ENCODE measurements at places on chromosomes 5 and 9.
A peak's percentile ranks its signal among the peaks of the same experiment; 100 is the strongest.

GRCh38 chr9:2723376-2724065 is 6.2 kb downstream of the KCNV2 start:
- DNase-seq = no peak

DNA sequence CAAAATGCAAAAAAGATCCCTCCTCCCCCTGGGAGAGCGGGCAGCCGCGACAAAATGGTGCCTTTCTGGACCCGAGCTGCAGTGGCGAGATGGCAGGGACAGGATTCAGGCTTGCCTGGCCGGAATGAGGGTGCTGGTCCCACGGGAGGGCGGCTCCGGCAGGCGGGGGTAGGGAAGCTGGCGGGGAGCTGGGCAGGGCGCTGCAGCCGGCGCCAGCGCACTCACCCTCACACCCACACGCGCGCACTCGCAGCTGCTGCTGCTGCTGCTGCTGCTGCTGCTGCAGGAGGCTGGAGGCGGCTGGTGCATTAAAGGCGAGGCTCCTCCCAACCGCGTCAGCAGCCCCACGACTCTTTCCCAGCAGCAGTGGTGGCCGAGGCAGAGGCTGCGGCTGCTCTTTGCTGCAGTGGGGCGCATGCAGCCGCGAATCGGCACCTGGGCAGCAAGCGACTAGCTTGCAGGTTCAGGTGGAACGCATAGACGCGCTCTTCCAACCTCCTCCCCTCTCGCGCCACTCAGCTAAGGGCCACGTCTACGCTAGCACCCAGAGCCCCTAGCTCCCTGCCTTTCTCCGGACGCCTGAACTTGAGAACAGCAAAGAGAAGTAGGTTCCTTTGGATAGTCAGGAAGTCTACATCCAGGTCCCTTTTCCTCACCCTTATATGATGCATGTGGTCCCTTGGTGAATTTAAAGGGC is at the start of gene PPP2R2B:
TSS of gene PPP2R2B (minus strand) at position 282 of the 697 bp plus-strand sequence.
- peak; percentile 46 for DNase-seq

DNA sequence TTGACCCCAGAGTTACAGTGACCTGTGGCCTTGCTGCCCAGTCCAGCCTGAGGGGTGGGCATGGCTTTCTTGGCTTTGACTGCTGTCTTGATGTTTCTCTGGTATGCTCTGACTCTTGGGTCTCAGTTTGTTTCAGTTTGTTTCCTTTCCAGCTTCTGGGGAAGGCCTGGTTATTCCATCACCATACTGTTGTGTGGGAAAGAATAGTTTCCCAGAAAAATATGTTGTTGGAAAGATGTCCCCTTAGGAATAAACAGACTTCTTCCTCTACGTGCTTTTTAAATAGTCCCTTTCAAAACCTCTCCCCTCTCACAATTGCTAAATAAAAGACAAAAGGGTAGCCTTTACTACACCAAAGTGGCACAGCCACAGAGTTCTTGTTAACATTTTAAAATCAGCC is 49.5 kb downstream of the EGFLAM start:
- no peak for DNase-seq

DNA sequence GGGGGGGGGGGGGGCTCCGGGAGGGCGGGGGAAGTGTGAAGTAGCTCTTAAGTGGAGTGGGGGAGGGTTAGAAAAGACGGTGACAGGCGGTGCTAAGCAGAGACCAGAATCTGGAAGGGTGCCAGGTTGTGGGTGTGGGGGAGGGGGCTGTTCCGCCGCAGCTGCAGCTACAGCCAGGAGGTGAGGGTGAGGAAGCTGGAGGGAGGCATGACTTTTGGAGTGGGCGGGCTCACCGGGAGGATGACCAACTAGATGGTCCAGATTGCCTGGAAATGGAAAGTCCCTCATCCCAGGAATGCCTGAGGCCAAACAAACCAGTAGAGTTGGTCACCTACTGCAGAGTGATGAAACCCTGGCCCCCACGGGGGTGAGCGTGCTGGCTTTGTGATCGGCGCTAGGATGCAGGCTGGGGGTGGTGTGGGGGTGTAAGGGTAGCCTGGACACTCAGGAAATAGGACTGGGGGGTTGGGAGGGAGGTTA is 158.1 kb upstream of the SHB start:
- DNase-seq = peak; percentile 95

DNA sequence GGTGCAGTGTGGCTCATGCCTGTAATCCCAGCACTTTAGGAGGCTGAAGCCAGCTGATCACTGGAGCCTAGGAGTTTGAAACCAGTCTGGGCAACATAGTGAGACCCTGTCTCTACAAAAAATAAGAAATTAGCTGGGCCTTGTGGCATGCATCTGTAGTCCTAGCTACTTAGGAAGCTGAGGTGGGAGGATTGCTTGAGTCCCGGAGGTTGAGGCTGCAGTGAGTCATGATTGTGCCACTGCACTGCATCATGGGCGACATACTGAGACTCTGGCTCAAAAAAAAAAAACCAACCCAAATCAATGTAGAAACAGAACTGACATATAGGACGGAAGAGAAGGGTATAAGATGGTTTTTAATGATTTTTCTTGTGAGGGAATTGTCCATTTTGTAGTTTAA is 27.7 kb downstream of the G3BP1 start:
- DNase-seq = no peak

GRCh38 chr9:87796196-87796595 is 70.3 kb downstream of the CTSL start:
- DNase-seq = no peak

DNA sequence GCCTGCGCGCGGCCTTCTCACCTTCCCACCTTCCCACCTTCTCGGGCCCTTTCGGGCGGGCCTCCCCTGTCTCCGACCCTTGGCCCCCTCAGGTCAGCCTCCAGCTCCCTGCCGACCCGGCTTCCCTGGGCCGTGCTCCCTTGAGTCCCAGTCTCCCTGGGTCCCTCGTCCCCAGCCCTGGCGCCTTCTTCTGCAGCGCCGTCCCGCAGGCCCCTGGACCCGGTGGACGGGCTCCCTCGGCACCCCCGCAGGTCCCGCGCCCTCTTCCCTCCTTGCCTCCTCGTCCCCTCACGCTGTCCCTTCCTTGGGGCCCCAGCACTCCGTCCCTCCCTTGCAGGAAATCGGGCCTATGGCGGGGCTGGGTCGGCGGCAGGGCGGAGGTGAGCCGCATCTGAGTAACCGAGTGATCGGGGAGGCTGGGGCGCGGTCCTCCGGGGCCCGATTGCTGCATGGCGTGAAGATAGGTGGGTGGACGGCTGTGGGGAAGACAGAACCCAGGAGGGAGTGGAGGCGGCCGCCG is 7.6 kb downstream of the ARPC5L start:
- DNase-seq = peak; percentile 40

- DNase-seq = no peak
These were observed 198.1 kb downstream of the ROR2 start for GRCh38 chr9:91751922-91752321.

DNA sequence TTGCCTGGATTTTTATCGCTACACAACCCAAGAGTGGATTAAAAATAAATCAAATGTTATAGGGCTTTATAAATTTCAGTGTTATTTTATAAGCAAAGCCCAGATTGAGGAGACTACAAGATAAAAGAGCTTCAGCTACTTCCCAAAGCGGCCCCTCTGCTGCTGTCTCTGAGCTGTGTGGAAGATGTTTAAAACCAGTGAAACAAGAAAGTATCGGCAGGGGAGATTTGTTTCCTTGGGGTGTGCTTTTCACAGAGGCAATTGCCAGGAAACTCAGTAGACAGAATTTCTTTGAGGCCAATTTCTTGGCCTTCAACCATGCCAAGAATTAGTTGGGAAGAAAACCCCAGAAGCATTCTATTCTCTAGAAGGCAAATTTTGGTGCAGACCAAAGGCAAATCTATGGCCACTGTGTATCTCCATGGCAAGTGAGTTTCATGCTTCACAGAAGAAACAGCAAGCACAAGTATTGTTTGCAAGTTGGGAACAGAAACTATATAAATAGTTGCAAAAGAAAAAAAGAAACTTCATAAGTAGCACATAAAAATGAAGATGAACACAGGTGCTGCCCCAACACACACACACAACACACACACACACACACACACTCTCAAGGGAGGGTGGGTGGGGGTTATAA is 197.2 kb downstream of the PARP8 start:
- DNase-seq = no peak

- DNase-seq = no peak
These were observed 791.2 kb upstream of the ZNF608 start for GRCh38 chr5:125537661-125538060.

DNA sequence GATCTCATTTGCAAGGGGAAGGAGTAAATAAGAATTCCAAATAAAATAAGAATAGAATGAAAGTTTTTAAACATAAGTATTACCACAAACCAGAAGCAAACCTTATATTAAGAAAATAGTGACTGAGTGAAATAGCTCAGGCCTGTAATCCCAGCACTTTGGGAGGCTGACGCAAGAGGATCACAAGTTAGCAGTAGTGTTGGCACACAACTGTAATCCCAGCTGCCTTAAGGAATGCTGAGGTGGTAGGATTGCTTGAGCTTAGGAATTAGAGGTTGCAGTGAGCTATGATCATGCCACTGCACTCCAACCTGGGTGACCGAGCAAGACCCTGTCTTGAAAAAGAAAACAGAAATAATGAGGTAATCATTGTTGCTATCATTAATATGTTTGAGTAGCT is 47.0 kb downstream of the APC start:
- no peak for DNase-seq

- DNase-seq = no peak
These were observed 555.3 kb upstream of the DAB2 start for GRCh38 chr5:39980056-39980455.

DNA sequence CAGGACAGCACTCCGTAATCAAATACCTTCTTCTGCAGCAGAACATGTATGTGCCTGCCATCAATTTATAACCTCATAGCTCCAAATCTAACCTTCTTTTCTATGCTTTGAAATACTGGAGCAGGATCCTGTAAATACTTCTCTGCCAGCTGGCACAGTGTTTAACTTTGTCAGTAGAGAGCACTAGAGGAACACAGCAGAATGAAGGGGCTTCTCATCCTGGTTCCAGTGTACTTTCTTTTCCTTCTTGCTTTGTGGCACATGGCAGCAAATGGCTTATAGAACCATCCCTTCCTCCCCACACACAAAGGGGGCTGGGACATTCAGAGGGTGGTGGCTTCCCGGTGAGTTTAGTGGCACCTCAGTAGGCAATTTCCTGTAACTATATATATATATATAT is 3.8 kb upstream of the FBXW11 start:
- DNase-seq = peak; percentile 11

- DNase-seq = no peak
These were observed 121.7 kb downstream of the ADAMTS6 start for GRCh38 chr5:65359981-65360380.

DNA sequence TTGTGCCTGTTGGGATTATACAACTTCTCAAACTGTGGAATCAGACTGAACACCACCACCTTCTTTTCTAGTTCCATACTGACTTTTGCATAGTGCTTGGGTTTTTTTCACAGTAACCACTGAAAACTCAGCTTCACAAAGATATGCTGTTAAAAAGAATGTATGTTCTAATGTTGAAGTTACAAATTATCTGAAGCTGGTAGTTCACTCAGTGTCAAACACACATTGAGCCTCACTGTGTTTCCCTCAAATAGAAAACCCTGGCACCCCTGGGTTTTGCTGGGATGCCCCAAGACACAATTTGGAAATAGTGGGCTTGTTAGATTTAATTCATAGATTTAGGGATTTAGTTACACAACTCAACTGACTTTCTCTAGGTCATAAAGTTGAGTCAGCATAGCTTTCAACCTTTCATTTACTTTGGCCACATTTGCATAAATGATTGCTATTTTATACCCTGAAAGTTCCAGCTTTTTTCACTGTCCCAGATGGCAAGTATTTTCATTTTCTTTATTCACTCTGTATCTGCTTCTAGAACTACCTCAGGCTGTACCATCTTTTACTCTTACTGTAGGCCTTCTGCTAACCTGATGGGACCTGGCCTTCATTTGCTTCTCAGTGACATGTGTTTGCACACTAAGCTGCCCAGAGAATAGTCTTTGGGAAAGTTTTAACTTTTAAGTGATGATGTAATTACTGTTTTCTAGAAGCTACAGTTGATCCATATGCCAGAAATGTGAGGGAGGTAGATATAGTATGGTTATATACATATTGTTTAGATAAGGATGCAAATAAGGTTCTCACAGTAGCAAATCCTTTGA is 115.1 kb downstream of the CDC42SE2 start:
- no peak for DNase-seq

DNA sequence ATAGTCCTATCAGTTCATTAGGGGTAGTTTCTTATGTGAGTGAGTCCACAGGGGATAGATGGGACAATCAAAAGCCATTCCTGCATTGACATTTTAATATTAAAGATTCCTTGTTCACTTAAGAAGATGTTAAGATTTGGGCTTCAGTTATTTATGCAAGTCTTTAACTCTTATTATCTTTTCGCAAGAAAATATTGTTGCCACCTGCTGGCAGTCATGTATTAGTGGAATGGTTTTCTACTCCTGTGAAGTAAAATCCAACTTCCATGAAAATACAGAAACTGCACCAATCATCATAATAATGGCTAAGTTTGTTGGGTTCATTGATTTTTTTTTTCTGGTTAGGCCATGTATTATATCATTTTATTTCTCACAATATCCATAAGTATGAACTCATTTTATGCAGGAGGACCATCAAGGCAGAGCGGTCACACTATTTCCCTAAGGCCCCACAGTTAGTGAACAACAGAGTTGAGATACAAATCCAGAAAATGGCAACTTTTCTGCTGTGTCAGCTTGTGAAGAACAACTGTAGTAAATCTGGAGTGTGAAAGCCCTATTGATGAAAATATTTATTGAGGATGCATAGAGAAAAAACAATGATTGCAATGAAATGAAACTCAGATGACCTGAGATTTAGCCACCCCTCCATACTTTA is 88.5 kb upstream of the TXNDC8 start:
- no peak for DNase-seq

GRCh38 chr9:23731353-23731752 is 94.7 kb downstream of the ELAVL2 start:
- no peak for DNase-seq

DNA sequence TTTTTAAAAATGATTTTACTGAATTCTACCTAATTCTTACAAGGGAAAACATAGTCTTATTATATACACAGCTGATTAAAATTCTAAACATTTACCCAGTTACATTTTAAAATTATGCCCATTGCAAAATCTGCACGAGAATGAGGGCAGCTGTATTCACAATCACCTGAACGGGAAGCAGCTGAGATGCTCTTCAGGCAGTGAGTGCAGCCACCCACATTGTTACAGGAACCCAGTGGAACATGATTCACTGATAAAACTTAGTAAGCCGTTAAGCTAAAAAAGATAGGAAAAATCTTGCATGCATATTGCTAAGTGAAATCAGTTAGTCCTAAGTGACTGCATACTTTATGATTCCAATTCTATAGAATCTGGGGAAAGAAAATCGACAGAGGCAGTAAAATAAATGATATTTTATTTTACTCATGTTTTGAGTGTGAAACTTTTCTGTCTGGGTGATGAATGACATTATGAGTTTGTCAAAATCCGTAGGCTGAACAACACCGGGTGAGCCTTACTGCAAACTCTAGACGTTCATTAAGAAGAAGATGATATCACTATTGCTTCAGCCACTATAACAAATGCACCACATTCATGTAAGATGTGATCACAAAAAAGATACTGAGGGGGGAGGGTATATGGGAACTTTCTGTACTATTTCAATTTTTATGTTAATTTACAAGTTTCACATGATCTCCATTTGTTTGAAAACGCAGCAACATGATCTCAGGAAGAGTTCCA is 39.1 kb upstream of the FLT4 start:
- DNase-seq = no peak

- peak; percentile 85 for DNase-seq
These were observed 1.6 kb upstream of the SEMA6A start for GRCh38 chr5:116576053-116576713.
